ENCODE measurements at places on chromosomes 6 and 20.

GRCh38 chr6:163085861-163086623, 328.5 kb upstream of the QKI start:
- no peak for DNase-seq

DNA sequence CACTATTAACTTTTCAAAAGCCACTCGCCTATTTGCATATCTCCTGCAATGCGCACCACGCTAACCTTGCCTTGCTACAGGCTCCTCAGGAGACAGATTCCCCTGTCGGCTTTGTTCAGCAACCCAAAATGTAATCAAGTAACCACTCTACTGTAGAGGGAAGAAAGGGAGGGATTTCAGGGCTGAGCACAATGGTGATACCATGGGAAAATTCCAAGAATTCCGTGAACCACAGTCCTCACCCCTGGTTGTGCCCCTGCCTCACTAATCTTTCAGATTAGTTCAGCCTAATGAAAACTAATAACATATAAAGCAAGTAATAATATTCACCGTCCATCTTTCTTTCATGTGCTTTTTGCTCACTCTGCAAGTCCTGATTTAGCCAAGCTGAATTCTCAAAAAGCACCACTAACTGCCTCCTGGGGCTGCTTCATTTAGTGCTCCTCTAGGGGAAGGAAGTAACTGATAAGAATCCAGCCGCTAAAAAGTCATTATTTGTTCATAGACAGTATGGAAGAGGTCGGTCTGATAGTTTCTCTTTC, 6.6 kb downstream of the CITED2 start:
- no peak for DNase-seq

DNA sequence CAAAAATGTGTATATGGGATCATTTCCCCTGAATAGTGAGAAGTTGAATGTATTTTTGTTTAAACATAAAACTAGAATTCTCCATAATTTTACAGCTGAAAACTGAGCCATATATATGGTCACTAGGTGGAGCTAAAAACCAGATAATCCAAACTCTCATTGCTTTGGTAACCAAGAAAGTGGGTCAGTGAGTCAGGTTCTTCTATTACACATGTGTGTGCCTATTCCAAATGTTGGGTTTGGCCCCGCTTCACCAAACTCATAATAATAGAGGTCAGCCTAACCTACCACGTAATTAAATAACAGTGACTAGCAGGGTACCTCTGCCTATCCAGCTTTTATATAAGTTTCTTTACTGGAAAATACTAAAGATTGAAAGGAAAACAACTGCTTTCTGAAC, 19.3 kb upstream of the RNGTT start:
- peak; percentile 38 for DNase-seq

GRCh38 chr6:150713487-150713886, 113.8 kb downstream of the PLEKHG1 start:
- no peak for DNase-seq

DNA sequence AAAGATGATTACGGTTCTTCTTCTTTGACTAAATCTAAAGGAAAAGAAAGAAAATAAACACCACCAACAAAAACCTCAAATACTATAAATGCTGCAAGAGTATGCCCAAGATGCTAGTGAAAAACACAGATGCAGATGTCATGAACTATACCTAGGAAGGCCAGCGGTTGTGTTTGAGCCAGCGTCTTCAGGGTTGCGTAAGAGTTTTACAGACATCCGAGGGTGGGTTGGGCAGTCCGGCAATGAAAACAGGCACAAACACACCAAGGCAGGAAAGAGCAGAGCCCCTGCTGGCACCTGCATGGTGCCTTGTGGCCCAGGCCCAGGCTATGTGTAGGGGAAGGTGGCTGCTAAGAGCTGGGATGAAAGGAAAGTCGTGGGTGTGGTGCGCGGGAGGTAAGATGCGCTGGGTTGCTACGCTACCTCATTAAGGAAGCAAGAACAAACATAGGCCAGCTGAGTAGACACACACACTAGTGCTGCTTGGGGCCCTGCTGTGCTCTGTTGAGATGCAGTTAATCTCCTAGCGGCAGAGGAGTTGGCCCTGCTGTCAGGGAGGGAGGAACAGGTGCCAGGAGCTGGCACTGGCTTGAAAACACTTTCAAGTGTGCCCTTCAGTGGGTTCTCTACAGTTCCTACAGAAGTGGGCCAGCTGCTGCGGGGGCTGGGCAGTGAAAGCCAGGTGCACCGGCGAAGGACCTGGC, 170.2 kb upstream of the PLN start:
- DNase-seq, result no peak

DNA sequence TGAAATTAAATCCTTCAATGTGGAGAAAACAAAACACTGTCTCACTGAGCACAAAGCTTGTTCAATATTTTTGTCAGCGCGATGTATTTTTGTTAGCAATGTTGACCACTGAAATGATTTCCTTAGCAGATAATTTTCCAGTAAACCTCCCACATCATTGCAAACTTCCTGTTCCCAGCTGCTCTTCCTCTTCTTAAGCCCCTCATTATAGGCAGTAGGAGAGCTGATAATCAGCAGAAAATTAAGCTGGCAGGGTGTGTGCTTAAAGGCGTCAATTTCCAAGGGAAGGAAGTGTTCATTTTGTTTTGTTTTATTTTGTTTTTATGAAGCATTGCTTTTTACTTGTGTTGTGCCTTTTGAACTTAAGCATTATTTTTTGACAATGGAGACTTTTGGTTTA, 29.1 kb upstream of the TMEM14A start:
- DNase-seq, result no peak

DNA sequence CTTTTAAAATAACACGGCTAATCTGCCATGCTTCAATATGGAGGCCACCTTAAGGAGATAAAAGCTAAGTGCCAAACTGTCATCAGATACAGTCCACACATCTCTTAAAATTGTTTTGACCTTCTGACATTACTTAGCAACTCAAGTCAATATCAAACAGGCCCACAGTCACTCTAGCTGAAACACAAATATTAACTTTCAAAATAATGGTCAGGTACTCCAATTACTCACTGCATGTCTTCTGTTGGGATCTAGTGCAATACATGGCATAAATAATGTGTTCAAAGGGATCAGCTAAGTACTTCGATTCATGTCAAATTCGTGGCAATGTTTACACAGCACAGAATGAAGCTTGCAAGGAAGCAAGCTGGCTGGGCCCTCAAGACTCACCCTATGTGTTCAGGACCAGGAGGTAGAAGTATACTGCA, 133.9 kb upstream of the BEND6 start:
- DNase-seq, result no peak

DNA sequence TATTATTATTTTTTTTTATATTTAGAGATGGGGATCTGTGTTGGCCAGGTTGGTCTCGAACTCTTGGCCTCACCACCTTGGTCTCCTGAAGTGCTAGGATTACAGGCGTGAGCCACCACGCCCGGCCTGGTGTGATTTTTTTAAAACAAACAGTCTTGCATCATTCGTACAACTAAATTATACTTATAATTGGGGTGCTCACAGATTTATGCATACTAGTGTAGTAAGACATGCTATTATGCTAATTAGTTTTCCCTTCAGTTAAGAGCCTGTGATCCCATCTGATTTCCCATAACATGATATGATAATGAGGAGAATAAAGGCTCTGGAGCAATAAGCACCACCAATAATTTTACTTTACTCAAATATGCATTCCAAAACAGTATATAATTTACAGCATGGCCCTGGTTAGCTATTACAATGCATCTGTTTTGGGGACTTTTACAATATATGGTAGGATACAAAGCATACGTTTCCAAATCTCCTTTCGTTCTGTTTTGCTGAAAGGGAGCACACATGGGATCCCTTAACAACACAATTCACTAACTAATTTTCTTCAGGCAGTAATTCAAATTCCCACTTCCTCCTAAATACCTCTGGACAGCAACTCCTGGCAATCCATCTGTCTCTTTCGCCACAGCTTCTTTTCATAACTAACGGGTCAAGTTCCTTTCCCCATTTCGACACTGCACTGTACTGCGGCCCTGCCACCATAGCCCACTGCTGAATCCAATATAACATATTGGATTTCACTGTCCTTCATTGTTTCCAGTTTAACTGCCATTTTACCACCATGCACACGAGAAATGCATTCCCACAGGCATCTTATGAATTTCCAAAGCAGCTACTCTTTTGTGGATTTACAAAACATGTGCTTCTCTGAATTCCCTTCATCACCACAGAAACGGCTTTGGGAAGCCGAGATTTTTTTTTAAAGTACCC, 1.7 kb downstream of the NUDT3 start:
- DNase-seq, result peak; percentile 58

DNA sequence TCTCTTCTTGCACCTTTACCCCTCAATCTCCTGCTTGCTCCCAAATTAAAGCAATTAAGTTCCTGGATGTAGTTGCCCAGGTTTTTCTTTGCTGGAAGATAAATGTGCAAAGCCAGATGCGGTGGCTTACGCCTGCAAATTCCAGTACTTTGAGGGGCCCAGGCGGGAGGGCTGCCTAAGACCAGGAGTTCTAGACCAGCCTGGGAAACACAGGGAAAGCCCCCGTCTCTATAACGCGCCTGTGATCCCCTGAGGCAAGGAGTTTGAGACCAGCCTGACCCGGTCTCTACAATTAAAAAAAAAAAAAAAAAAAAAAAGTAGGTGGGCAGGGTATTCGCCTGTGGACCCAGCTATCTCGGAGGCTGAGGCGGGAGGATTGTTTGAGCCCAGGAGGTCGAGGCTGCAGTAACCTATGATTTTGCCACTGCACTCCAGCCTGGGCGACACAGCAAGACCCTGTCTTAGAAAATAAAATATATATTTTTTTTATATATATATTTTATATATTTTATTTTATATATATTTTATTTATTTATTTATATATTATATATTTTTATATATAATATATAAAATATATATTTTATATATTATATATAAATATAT, 461 bp upstream of the DCDC2 start:
- peak; percentile 43 for DNase-seq

- DNase-seq, result no peak
These were observed 22.6 kb downstream of the UST start for GRCh38 chr6:148769304-148769968.

DNA sequence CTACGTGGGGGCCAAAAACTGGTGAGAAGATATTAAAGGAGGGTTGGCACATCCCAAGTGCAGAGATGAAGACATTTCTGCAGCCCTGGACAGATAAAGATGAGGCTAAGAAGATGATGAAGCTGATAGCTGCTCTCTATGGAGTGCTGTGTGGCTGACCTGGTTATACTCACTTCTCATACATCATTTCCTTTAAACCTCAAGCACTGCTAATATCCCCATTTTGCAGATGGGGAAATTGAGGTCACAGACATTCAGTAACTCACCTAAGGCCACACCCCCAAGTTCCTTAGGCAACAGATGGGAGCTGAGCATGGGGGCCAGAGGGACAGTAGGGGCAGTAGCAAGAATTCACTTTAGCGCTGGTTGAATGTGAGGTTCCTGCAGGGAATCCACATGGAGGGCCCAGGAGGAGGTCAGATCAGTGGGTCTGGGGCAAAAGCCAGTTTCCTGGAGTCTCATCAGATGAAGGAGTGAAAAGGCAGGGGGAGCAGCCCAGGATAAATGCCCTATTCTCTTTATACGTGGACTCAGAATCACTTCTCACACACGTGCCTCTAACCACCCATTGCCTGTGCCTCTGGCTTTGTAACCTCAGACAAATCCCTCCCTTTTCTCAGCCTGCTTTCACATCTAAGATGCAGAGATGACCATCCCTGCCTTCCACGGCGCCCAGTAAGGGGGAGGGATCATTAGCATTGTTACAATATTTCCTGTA, 125.8 kb downstream of the NFATC2 start:
- no peak for DNase-seq

- DNase-seq, result no peak
These were observed 48.5 kb downstream of the MYH7B start for GRCh38 chr20:35004051-35004725.

DNA sequence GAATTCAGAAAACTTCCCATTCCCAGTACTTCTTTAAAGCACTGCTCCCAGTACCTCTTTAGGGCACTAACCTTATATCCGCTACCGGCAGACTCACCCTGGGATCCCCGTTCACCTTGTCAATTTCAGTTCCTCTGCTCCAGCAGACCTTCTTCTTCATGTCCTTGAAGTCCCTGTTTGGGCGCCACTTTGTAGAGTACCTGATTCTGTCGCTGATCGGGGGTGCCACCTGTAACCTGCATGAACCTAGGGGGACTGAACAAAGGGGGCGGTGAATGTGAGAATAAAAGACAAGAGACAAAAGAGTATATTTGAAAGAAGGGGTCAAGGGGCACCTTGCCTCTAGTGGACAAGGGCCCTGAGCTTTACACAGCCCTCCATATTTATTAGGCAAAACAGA, 4.9 kb upstream of the GINS1 start:
- DNase-seq, result no peak

DNA sequence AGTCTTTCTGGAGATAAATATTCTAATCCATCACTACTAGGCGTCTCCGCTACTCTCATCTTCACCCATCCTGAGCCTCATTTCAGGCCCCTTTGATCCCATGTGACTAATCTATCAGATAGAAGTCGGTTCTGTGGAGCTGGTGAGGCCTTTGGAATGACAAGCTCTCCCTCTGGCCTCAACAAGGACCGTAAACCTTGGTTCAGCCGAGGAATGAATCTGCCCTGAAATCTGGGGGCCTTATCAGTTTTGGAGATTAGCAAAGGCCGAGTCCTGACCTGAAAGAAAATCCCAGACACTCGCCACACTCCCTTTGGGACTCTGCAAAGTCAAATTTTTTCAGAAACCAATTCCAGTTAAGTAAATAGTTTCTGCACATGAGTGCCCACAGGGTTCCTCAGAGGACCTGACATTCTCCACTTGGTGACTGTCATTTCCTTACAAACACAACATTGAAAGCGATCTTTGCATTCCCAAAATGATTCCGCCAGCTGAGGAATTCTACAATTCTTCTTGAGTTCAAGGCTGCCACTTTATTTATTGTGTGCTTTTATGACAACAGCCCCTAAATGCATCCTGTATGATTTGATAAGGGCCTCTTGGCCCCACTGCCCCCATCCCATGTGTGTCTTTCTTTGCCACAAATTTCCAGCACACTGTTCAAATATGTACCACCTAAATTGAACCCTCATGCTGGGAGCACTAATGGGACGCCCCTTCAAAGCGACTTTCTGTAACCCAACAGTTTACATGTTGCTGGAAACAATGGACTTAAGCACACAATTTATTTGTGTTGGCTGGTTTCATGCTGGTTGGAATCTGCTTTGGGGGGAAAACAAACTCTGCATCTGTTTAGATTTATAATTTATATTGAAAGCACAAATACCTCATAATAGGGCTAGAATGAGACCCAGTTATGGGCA, 10.0 kb upstream of the RIPOR3 start:
- DNase-seq, result no peak

DNA sequence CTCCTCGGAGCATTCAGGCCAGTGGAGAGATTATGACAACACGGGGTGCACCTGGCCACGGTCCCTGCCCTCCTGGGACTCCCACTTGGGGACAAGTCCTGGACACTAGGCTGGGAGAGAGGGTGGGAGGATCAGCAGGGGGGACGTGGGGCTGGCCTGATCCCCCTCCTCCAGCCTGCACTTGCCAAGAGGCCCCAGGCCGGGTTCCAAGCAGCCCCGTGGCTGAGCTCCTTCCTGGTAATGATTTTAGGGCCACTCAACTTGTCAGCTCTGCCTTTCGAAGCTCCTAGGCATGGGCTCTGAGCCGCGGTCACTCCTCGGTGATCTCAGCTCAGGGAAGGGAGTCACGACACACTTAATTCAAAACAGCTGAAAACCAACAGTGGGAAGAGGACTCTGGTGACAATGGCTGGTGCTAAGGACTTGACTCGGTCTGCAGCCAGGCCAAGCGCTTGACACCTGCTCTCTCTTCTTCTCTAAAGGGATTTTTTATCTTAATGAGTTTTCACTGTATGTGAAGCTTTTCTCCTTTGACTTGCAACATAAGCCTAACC, 161.7 kb downstream of the BMP7 start:
- no peak for DNase-seq

- DNase-seq, result no peak
These were observed 108.1 kb downstream of the TMEM200A start for GRCh38 chr6:130473886-130474285.

GRCh38 chr6:37137201-37138090, 32.5 kb upstream of the PIM1 start:
- no peak for DNase-seq
